ENCODE measurements at places on chromosomes 12 and 14.

GRCh38 chr14:54226103-54226502 is 170.7 kb upstream of the CDKN3 start:
- no peak for DNase-seq

GRCh38 chr12:57836442-57837375 is 9.8 kb downstream of the CTDSP2 start:
- DNase-seq, result peak; percentile 27

GRCh38 chr14:89720741-89721729 is 233.5 kb downstream of the EFCAB11 start:
- DNase-seq, result no peak

DNA sequence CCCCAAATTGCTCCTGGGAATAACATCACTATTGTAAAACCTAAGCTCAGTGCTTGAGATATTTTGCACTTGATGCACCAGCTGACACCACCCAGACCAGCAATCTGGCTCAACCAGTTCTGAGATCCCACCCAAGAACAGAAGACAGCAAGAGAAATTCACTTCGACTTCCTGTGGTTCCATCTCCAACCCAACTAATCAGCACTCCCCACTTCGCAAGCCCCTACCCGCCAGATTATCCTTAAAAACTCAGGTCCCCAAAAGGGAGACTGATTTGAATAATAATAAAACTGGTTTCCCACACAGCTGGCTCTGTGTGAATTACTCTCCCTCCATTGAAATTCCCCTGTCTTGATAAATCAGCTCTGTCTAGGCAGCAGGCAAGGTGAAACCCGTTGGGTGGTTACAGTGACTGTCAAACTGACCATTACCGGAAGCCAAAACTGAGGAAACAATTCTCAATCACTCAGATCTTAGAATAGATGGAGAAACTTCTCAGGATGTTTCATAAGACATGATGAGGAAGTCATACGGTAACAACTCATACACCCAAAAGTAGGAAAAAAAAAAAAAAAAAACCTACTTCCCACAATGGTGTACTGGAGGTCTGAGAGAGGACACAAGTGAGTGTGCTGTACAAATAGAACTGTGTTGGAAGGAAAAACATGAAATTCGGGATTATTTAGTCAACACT is 92.4 kb downstream of the TMTC1 start:
- no peak for DNase-seq

DNA sequence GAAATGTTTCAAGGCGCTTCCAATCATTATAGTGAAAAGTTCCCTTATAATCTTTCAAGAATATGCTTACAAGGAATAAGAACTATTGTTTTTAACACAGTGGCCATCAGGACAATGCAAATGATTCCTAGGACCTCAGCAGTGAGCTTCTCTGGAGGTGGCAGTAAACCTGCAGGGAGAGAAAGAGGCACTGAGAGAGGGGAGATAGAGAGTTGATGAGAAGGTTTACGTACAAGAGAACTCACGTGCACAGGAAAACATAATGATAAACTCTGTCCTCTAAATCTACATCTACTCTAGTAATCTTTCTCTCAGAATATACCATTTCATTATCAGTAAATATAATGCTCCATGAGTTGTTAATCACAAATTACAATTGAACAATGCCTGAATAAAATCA is 715 bp downstream of the KLRC4 start:
- DNase-seq, result no peak

DNA sequence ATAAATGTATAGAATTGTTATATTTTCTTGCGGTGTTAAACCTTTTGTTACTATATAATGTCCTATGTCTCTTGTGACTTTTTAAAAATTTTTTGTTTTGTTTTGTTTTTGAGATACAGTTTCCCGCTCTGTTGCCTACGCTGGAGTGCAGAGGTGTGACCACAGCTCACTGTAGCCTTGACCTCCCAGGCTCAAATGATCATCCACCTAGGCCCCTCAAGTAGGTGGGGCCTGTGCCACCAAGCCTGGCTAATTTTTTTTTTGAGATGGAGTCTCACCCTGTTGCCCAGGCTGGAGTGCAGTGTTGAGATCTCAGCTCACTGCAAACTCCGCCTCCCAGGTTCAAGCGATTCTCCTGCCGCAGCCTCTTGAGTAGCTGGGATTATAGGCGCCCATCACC is 26.5 kb upstream of the RCOR1 start:
- no peak for DNase-seq

DNA sequence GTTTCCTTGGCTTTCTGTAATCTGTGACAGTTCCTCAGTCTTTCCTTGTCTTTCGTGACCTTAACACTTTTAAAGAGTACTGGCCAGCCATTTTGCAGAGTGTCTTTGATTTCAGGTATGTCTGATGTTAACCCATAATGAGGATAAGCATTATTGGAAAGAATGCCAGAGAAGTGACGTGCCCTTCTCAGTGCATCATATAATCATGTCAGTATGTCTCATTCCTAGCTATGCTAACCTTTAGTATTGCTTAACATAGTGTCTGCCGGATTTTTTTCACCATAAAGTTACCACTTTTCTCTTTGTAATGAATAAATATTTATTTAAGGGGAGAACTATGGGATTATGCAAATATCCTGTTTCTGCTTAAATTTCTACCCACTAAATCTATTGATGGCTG is 28.5 kb downstream of the RERG start:
- no peak for DNase-seq

DNA sequence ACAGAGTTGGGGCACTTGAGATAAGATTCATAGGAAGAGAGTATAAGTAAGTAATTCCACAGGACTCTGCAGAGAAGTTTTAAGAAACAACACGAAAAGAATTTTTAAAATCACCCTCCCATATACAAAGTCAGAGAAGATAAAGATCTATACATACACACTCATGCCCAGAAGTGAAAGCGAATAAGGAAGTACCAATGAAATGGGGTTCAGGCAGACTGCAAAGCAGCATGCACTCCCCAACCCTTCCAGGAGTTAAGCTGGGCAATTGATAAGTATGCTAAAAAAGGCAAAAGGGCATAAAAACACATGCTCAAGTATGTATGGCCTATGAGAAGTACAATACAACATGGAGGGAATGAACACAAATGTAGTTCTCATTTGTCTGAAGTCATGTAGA is 246.2 kb upstream of the GRIP1 start:
- DNase-seq, result no peak

DNA sequence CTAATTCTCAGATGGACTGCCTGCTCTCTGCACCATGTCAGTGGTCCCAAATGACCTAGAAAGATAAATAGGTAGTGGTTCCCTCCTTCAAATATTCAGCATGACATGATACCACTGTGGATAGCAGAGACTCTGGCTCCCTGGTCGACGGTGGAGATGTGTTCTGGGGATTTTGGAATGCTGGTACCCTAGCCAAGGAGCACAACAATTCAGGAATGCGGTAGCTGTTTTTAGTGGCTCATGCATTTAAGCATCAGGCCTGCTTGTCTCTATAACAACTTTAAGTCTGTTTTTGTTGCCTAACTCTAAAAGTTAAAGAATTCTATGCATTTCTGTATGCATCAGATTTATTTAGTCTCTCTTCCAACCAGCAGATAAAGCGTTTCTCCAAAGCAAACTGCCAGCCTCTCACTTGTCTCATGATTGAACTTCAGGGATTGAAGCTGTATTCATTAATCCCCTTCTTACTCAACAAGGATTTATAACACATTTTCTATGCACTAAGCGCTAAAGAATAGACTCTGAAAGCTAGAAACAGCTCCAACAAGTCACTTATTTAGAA is 164.9 kb upstream of the BMP4 start:
- DNase-seq, result no peak

DNA sequence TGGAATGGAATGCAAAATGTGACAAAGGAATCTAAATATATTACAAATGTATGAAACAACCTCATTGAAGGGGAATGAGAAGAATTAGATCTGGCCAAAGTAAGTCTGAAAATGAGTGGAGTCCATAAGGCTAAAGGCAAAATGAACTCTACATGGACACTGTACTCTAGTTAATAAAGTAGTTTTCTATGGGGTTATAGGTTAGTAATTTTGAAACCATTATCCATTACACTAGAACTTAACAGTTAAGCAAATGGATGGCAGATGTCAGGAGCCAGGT is 222.1 kb downstream of the NUAK1 start:
- DNase-seq, result no peak

DNA sequence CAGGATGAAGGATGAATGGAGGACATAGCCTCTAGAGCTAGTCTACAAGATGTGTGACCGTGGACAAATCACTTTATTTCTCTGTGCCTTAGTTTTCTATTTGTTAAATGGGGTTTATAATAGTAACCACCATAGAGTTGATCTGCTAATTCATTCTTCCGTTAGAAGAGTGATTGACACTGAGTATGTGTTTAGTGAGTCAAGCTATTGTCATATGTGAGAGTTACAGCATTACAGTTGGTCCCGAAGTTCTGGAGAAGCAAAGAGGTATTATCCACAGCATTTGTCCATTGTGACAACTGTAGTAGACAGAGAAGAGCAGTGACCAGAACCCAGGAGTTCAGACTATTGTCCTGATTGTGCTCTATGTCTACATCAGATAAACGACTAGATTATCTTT is 14.1 kb downstream of the FAR2 start:
- DNase-seq, result no peak

DNA sequence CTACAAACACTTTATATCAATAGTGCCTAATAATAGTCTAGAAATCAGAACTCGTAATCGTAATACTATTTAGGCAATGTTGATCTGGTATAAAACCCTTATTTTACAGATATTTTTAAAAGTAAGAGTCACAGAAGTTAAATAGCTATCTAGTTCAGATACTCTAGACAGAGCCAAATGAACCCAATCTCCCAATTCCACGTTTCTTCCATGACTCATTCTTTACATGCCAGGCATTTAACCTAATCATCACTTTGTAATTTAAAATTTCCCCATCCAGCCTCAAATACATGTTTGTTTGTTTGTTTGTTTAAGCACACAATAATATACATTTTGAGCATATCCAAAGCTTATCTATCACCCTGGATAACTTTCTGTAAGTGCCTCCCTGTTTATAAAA is 36.4 kb upstream of the GARIN6 start:
- DNase-seq, result no peak

DNA sequence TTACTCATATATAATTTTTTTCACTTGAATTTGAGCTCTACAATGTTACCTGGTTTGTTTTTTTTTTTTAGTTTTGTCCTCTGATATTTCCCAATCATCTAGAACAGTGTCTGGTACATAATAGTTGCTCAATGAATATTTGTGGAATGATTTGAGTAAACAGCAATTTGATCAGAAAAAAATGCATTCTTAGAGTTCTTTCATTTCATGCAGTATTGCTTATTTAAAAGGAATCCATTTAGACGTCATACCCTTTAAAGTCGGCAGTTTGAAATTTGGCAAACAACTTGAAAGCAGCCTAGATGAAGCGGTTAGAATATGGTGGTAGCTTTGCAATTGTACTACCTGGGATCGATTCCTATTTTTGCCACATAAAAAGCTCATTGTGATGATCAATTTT is 140.0 kb downstream of the PDE3A start:
- DNase-seq, result no peak

GRCh38 chr14:39467889-39468524 is 35.8 kb upstream of the FBXO33 start:
- no peak for DNase-seq

- no peak for DNase-seq
Observed at GRCh38 chr12:97164936-97165335, 257.9 kb downstream of the NEDD1 start.

DNA sequence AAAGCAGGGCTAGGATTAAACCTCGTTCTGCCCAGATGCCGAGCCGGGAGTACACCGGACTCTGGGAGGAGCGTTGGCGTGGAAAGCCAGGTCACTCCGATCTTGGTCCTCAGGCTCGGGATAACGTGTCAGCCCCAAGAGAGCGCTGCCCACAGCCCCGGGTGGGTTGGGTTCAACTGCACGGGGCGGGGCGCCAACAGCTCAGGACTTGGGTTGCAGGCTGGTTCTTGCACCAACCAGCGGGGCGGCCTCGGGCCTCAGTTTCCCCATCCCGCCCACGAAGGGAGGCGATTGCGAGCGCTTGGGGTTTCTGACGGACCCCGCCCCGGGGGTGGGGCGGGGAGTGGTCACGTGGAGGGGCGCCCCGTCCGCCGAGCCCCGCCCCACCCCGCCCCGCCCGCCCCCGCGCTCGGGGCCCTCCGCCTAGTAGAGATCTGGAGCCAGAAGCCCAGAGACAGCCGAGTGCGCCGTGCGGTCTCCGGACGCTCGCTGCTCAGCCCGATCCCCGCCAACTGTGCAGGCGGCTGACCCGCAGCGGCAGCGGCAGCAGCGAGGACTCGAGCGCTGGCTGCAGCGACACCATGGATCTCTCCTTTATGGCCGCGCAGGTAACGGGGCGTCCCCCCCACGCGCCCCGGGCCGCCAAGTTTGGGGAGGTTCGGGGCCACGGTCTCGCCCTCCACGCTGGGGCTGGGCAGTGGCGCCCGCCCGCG is at the start of gene C14orf132:
C14orf132 (plus strand) TSS at position 443 of the 713 bp plus-strand sequence; CDS start at position 582, 139 bp downstream.
- DNase-seq, result peak; percentile 71

- no peak for DNase-seq
Observed at GRCh38 chr12:106739815-106740530, 34.5 kb upstream of the RIC8B start.

DNA sequence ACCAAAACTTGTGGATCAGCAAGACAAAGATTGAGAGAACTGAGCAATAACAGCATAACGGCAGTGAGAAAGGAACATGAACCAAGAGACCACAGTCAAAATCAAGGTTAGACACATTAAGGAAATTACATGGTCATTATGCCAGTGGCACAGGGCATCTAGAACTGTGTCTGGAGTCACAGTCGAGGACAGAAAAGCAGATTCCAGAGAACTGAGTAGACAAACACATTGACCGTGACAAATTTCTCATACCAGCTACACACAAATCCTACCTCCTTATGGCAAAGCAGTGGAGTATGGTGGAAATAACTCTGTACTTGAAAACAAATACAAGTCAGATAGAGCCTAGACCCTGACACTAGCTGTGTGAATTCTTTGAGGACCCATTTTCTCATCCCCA is 367.3 kb downstream of the DUSP6 start:
- no peak for DNase-seq

- DNase-seq, result no peak
Observed at GRCh38 chr12:104870797-104871196, 87.3 kb downstream of the SLC41A2 start.

GRCh38 chr12:95182868-95183415 is 34.3 kb downstream of the FGD6 start:
- DNase-seq, result no peak

DNA sequence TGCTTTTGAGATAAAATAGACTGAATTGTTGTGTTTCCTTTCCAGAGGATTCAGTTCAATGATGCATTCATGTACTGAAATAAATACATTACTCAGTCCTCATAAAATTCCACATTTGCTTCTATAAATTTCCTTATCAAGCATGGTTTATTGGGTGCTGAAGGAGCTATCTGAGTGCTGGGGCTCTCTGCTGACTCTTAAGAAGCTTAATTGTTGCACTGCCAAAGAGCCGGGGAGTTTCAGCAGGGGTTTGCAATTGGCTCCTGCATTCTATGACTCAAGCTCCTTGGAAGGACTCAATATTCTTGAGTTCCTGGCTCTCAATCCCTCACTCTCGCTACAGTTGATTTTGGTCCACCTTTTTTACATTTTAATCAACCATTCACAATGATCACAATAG is 69.8 kb upstream of the PYGL start:
- no peak for DNase-seq

Data from NCI-H1105 (cell line).